ENCODE measurements at places on chromosomes 2 and 18.

DNA sequence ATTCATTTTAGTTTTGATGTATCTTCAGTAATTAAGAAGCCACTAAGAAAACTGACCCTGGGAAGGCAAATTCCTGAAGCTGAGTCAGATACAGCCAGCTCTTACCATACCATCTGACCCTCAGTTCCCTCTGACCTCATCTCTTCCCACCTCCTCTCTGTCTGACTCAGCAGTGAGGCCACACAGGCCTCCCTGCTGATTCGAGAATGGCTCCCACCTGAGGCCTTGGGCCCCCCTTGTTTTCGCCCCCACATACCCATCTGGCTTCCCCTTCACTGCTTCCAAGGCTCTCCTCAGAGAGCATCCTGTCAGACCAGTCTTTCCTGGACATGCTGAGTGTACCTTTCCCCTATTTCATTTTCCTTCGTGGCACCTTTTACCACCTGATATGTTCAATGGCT lies 71.0 kb upstream of the CYP1B1 start:
- no peak for DNase-seq

GRCh38 chr2:81767187-81767912 lies 1462.8 kb upstream of the LRRTM1 start:
- DNase-seq, result no peak

DNA sequence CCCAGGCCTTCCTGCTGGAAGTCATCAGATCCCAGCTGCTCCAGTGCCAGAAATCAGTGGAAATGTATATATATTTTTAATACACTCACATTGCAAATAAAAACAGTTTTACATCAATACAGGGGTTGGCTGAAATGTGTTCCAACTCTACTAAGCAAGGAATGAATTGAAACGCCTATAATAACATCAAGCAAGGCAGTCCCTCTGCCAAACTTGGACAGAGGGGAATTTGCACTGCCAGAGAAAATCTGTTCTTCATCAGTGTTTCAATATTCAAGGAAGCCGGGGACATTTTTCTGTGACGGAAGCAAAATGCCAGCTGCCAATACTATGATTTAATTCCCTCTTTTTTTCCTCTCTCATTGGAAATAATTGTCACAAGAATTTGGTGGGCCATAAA lies 335.3 kb downstream of the TNS1 start:
- no peak for DNase-seq

DNA sequence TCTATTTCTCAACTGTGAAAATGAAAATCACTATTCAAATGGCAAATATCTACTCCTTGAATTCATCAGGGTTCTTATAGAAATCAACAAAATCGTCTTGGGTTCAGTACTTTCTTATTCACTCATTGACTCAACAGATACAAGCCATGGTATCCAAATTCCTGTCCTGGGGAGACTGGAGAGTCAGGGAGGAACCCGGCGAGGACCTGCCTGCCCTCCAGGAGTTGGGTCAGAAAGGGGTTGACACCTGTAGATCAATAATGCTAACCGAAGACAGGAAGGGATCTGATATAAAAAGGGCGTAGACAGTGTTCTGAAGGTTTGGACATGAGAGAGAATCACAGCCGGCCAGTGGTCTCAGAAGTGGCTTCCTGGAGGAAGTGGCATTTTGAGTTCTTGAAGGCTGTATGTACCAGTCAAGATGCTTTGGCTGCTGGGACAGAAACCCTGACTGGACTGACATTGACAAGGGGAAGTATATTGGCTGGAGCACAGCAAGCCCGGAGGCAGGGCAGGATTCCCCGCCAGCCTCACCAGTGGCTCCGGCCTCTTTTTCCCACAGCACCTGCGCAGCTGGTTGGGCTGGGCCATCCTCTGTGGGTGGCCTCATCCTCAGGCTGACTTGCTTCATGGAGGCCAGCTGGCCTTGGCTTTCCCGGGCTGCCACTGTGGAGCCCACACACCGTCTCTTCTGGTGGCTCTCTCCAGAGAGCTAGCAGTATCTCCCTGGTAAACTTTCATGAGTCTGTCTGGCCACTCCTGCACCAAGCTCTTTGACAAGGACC lies 3.0 kb downstream of the LRRFIP1 start:
- DNase-seq, result no peak

DNA sequence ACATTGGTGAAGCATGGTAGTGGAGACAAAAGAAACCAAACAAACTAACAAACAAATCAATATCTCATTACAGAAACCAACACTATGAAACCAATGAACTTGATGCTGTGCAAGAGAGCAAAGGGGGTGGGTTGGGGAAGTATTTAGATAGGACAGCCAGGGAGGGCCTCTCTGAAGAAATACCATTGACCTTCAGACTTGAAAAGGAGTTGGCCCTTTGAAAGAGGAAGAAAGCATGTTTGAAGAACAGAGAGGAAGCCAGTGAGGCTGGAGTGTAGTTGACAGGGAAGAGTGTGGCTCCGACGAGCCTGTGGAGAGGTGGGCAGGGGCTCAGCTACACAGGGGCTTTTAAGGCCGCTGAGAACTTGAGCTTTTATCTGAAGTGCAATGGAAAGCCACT lies 151.0 kb upstream of the GATA6 start:
- no peak for DNase-seq

DNA sequence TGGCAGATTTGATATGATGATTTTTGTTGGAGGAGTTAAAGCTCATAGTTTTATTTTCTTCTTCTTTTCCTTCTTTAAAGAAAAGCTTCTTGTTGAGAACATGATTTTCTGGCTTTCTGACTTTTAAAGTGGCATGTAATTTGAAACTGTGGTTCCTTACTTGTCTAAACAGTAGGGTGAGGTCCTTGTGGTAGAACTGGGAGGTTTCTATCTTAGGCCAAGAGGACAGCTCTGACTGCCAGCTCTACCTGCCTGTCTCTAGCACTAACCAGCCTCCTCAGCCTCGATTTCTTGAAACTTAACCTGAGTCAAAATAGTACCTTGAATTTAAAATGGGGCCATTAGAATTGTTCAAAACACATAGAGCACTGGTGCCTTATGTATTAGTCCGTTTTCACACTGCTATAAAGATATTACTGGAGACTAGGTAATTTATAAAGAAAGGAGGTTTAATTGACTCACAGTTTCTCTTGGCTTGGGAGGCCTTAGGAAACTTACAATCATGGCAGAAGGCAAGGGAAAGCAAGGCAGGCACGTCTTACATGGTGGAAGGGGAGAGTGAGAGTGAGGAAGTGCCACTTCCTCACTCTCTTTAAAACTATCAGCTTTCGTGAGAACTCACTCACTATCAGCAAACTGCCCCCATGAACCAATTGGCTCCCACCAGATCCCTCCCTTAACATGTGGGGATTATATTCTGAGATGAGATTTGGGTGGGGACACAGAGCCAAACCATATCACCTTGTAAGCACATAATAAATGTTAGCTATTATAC lies 119.0 kb downstream of the CERS6 start:
- DNase-seq, result no peak

DNA sequence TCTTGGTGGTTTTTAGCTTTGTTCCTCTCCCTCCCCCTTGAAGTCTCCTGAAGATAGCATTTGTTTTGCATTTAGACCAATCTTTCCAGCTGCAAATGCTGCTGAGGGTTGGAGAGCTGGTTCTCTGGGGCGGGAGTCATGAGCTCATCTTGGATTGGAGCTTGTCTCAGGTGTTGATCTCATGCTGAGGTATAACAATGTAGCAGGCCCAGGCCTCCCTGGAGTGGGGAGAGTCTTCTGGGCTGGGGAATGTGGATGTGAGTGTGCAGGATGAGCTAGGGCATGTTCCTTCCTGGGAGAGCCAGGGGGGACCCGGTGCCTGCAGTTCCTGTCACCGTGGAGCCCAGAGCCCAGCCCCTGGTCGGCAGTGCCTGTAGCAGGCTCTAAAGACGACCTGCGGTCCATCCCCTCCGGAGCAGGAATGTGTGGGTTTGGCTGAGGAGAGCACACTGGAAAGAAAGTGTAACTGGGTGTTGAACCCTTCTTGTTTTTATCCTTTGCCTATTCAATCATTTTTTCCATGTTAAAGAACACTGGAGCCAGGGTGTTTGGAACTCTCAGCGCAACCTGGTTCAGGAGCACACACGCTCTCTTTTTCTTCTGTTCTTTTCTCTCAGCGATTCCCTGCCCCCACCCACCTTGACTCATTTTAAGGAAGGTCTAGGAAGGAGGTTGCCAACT lies 2.7 kb downstream of the ZNF532 start:
- no peak for DNase-seq

DNA sequence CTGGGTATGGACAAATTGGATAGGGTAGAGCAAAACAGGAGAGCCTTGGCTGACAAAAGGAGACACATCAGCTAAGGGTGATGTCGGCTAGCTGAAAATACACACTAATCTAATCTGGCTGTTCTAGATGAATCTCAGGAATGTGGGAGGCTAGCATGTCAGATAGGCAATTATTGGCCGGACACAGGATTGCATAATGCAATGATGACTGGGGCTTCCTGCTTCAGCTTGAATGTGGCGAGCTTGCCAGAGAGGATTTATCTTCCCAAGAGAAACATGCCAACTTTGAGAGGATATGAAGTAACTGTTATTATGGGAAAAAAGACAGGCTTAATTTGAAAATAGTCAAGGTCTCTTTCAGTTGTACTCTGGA lies 102.4 kb downstream of the TRIB2 start:
- DNase-seq, result no peak

DNA sequence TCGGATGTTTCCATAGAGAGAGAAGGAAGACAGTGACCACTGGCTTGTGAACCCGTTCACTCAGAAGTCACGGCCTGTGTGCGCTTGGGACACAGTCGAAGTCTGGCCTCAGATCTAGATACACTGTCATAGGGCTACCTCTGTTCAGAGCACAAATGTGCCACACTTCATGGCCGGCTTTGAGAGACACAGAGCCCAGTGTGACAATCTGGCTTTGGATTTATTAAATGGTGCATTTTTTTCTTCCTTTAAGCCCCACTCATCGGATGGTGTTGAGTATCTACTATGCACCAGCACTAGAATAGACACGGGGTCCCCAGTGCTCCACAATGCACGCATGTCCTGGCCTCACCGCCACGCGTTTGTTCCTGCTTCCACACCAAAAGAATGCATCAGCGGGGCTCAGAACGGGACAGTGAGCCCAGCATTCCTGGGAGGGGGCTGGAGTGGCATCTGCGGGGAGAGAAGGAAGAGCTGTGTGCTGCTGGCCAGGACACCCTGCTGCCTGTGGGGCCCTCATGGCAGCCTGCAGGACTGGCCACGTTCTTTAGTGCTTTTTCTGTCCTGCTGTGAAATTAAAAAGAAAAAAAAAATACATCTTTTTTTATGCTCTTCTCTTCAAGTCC lies 738.9 kb upstream of the SALL3 start:
- no peak for DNase-seq

- DNase-seq, result no peak
Measured at GRCh38 chr2:64629329-64629781, 24.4 kb downstream of the SERTAD2 start.

GRCh38 chr2:24721470-24721869 lies 71.7 kb downstream of the PTRHD1 start:
- no peak for DNase-seq

- DNase-seq, result no peak
Measured at GRCh38 chr18:76113101-76113500, 381.9 kb downstream of the ZNF516 start.

DNA sequence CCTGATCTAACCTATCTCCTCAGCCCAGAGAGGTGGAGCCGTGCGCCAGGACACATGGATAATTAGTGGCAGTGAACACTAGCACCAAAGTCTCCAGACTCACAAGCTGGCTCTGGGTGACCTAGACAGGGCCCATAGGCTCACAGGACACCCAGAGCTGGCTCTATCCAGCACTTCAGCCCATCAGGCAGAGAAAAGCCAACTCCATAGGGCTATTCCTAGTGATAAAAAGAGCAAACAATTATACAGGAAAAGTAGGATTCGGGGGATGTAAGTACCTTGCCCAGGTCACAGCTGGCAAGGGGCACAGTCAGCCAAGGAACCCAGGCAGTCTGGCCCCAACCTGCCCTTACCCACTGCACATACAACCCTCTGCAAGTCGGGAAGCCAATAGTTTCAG lies 178.6 kb downstream of the TNS1 start:
- DNase-seq, result no peak

DNA sequence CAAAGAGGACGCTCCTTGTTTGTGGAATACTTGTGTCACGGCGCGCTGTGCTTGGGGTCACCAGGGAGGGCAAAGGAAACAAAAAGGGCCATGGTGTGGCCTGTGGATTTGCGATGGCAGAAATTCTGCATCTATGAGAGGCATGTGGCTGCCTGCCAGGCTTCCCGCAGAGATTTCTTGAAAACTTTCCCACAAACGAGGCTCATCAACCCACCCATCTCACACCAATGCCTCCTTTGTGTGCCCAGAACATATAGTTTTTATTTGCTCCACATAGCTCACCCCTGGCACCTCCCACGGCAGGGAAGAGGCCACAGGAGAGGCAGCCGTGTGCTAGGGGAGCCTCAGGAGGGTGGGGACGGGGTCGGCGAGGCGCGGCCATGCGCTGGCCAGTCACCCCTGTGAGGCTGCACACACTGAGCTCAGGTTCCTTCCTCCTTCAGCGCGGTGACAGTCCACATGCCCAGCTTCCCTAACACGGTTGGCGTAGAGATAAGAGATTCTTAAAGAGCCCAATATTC lies 100.3 kb downstream of the MBP start:
- DNase-seq, result no peak

GRCh38 chr2:96531366-96531765 lies 5.2 kb upstream of the ARID5A start:
- no peak for DNase-seq

GRCh38 chr2:121387591-121388325 lies 102.8 kb upstream of the TFCP2L1 start:
- DNase-seq, result no peak

DNA sequence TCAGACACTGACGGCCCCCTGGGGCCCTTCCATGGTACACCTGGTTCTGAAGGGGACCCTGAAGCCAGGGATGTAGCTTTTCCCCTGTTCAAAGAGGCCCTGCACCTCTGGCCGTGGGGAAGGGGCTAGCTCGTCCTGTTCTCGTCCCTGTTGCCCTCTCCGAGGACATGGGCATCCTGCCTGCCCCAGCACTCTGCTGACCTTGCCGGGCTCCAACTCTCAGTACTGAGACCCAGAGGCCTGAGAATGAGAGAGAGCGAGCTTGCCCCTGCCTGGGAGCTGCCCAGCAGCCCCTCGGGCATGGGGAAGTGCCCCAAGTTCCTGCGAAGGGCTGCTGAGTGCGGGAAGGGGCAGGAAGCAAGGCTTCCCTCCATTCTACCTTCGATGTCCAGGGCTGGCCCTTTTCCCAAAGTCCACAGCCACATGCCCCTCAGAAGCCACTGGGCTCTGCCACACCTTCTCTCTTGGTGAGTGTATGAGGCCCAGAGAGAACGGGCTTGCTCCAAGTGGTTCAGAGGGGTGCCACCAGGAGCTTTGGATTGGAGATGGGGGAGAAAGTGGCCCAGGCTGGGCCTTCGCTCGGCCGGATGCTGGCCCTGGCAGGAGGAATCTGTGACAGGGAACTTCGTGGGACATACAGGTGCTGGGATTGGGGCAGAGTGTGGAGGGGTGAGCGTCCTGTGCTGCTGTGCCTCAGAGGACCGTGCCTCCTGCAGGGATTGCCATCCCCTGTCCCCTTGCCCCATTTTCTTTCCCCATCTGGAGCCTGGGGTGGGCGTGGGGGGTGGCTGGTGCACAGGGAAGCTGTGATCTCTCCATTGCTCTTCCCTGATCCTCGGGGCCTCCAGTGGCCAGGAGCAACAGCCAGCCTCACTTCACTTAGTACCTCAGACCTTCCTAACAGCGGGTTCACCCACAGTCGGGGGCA lies 50.8 kb downstream of the KCNIP3 start:
- DNase-seq, result no peak

GRCh38 chr2:219041252-219041651 lies at the start of gene CFAP65:
TSS of gene CFAP65 (minus strand) at chr2:219041516. CDS start at chr2:219039048, 2,468 bp downstream.
- DNase-seq, result no peak

All from HuH-7.5 (cell line).